Progenitor cell of endocrine pancreas (in vitro differentiated cells): ENCODE measurements at places on chromosomes 1 and 21.

DNA sequence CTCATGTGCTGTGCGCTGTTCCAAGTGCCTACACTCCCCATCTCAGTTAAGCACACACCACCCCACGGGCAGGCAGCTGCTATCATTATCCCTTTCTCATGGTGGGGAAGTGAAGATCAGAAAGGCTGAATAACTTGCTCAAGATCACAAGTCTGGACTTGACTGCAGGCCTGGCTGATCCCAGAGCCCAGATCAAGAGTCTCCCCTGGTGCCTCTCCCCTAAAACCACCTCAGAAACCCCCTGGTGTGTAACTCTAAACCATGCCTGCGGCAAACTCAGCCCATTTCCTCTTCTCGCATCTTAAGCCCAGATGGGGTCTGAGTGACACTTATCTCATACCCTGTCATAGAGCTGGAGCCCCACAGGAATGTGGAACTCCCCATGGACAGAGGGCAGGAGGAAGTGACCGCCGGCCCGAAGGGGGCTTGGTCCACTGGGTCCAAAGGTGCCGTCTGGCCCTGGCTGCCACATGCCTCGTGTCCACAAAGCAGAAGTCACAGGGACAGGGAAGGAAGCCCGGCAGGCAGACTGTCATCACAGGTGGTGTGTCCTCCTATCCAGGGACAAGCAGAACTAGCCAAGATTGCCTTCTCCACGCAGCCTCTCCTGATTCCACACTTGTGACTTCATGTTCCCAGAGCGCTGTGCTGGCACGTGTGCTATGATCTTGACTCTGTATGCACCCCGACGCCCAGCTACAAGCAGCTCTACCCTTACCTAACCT, 92.1 kb downstream of the SYF2 start:
- no peak for DNase-seq

GRCh38 chr1:212301580-212301979, 16.4 kb downstream of the PPP2R5A start:
- DNase-seq = no peak

- DNase-seq = no peak
Measured at GRCh38 chr1:36419569-36419968, 21.9 kb upstream of the LSM10 start.

- no peak for DNase-seq
Measured at GRCh38 chr21:39057121-39057520, 126.1 kb downstream of the PSMG1 start.

DNA sequence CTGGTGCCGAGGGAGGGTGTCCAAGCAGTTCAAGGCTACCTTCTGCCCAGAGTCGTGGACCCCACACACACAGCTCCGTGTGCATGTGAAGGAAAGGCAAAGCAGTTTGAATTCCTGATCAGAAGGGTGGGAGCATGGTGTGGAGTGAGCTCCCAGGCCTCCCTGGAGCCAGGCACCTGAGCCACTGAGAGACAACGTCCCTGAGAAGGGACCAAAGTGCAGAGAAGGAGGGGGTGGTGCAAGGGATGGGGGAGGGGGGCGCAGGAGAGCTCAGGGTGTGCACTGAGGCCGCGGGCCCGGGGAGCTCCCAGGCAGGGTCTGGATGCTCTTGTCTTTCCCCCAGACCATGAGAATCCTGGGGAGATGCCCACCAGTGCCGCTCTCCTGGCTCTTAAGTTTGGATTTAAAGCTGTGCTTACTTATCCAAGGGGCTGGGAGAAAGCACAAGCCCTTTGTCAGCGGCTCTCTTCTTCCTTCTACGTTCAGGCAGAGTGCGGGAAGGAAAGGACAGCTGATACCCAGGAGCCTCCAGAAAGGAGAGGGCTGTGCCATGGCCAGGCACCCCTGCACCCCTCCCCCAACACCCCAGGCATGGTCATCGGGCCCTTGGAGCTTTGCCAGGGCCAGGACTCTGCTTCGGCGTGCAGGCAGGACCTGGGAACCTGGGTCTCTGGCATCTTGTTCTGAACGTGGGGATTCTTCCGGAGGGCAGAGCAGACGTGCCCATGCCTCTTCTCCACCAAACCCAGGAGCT, 24.1 kb downstream of the ACTA1 start:
- no peak for DNase-seq

- no peak for DNase-seq
Measured at GRCh38 chr1:99644279-99645004, 1.5 kb upstream of the PALMD start.

DNA sequence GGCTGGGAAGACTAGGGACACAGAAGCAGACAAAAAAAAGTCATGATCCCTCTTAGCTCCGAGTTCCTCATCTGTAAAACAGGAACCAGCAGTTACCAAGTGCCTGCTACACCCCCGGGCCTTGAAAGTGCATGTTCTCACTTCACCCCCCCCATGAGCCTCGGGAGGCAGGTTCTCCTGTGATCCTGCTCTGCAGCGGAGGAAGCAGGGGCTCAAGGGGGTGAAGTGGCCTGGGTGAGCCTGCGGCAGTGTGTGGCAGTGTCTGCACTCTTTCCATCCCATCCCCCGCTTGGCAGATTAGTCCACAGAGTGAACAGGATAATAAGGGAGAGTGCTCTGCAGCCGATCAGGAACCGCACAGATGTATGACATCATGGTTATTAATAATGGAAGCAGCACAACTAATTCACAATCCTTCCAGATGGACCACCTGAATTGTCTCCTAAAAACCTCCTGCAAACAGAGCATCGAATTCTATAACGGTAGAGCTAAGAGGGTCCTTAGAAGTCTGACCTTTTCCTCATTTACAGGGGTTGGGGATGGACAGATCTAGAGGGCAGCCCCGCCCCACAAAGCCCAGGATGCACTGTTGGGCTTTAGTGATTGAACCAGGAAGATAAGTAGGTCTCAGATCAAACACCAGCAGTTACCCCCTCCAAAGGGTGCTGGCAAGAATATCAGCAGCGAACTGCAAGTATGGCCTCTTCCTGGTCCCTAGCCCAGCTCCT, 174.1 kb upstream of the EDN2 start:
- DNase-seq = no peak

GRCh38 chr21:45511661-45512431, 30.4 kb downstream of the SLC19A1 start:
- no peak for DNase-seq

DNA sequence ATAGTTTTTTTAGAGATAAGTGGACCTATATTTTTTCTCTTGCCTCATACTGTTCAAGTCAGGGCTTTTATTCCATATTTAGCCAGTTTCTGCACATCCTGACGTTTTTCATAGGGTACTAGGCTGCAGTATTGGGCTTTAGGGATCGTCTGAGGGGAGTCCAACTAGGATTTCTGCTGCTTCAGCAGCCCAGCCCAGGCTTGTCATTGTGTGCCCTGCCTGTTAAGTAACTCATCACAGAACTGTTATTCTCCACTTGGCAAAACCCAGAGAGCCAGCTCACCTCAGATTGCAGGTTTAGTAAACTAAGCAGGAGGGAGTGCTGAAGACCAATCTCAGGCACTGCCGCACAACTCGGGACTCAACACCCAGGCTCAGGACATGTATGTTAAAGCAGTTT, 2.8 kb downstream of the GALNT2 start:
- no peak for DNase-seq

DNA sequence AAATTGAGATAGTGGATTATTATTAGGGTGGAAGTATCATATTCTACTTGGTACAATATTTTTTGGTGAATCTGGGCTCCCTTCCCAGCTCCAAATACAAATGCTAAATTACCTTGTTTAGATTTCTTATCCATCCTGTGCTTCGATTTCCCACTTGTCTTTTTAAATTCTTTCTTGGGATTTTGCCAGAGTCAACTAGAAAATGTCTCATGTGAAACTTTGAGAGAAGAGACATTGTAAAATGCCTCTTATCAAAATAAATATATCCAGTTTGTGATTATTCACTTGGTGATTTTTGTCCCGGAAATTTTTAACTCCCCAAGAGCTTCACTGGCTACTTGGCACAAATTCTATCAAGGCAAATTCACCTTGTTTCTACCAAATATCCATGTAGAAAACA, 202.0 kb downstream of the FMN2 start:
- DNase-seq = no peak

- no peak for DNase-seq
Measured at GRCh38 chr1:174726167-174726879, 273.4 kb upstream of the CACYBP start.

GRCh38 chr1:59697150-59697800, 117.5 kb upstream of the HOOK1 start:
- no peak for DNase-seq

DNA sequence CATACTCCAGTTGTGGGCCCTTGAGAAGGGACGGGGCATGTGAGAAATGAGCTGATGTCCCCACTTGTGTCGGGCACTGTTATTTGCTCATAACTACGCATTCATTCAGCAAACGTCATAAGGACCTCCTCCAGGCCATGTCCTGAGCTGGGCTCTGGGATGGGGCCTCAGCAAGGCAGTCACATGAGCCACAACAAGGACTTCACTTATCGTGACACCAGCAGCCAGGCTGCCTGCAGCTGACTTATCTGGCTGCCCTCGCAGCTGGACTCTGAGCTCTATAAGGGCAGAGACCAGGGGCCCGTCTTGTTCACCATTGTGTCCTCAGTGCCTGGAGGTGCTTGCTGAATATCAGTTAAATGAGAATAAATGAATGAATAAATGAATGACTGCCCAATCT, 37.5 kb upstream of the GRIK3 start:
- no peak for DNase-seq

DNA sequence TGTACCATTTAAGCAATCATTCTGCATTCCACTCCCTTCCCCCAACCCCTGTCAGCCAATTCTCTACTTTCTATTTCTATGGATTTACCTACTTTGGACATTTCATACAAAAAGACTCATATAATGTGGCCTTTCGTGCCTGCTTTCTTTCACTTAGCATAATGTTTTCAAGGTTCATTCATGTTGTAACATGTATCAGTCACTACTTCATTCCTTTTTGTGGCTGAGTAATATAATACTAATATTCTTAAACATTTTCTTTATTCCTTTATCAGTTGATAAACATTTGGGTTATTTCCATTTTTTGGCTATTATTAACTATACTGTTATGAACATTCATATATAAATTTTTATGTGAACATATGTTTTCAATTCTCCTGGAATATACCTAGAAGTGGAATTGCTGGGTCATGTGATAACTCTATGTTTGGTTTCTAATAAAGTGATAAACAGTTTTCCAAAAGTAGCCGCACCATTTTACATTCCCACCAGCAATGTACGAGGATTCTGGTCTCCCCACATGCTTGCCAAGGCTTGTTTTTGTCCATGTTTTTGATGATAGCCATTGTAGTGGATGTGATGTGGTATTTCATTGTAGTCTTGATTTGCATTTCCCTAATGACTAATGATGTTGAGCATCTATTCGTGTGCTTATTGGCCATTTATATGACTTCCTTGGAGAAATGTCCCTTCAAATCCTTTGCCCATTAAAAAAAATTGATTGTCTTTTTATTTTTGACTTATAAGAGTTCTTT, 61.9 kb upstream of the GNG12 start:
- no peak for DNase-seq

DNA sequence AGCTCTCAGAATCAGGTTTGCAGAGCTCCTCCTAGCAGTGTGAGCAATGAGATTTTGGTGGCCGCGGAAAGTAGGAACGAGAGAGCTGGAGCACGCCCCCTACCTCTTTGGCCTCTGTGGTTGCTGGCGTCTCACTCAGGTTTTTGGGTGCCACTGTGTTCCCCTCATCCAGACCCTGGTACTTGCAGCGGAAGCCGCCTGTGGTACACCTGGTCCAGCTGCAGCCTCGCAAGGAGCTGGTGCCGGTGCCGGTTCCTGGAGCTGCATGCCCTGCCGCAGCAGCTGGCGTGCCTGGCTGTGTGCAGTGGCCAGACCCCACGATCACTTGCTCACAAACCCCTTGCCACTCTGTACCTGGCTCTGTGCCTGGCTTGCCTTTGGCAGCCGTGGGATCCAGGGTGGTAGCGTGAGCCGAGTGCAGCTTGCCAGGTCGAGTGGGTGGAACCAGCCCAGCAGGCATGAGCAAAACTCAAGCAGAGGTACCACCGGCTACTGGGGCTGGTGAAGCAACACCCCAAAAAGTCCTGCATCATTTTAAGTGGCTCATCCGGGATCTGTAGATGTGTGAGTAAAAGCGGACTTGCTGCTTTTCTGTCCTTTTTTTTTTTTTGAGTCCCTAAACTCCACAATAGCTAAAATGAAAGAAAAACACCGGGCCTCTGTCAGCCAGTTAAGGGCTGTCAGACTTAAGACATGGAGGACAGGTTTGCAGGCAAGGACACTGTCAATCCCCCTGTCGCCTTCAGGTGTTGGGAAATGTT, 844.9 kb downstream of the KCNT2 start:
- DNase-seq = no peak

DNA sequence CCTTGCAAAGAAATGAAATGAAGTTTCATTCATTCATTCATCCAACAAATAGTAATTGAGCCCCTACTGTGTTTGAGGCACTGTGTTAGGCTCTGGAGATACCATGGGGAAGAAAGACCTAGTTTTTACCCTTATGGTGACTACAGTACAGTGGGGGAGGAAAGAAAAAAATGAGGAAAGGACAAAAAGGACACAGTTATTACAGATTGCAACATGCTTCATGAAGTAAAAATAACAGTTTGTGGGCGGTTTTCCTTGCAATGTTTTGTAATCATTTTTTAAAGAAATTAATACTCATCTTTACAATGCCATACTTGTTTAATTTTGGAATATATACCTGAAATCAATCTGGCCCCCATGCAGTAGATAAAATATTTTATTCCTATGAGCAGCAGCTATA, 120.3 kb downstream of the TM2D1 start:
- DNase-seq = no peak

GRCh38 chr1:90359994-90360393, 357.1 kb downstream of the BARHL2 start:
- DNase-seq = no peak

- no peak for DNase-seq
Measured at GRCh38 chr1:62428351-62428750, 8.5 kb upstream of the USP1 start.

DNA sequence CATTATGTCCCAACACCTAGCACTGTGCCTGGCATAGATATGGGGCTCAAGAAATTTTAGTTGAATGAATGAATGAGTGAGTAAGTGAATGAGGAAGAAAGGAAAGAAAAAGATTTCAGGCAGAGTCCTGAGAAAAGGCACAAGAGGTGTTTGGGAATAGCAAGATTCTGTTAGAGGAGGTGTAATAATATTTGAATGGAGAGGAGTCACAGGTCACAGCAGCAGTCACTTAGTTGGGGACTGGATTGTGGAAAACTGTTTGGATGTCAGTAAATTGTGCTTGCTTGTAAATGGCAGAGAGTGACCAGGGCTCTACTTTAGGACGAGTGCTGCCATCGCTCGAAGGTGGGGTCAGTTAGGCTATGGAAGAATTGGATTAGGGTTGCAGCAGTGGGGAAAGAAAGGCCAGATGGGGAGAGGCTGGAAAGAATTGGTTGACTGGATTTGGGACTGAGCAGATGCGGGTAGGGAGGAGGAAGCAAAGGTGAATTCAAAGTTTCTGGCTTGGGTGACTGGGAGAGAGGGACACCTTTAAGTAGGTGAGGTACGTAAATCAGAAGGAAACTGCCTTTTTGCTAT, 9.3 kb downstream of the CDC14A start:
- DNase-seq = no peak

- no peak for DNase-seq
Measured at GRCh38 chr1:76562292-76562691, 305.0 kb upstream of the ST6GALNAC5 start.

- DNase-seq = no peak
Measured at GRCh38 chr21:31668651-31669491, 9.4 kb downstream of the SOD1 start.
